ENCODE measurements at places on chromosomes 5 and 9. TPM values are rescaled to one million over a fixed set of nuclear protein-coding genes. Genes with fewer than 3 reads are reported as not detected.
A peak's percentile ranks its signal among the peaks of the same experiment; 100 is the strongest.

- H3K4me3 ChIP-seq = no peak overlapping the region
- peaks cover 33% of the 10 kb centered on the region for H3K36me3 ChIP-seq
- no peak for DNase-seq
- no peak overlapping the region for H3K27ac ChIP-seq
Measured at GRCh38 chr9:27358007-27358406, 61.1 kb upstream of the EQTN start.

DNA sequence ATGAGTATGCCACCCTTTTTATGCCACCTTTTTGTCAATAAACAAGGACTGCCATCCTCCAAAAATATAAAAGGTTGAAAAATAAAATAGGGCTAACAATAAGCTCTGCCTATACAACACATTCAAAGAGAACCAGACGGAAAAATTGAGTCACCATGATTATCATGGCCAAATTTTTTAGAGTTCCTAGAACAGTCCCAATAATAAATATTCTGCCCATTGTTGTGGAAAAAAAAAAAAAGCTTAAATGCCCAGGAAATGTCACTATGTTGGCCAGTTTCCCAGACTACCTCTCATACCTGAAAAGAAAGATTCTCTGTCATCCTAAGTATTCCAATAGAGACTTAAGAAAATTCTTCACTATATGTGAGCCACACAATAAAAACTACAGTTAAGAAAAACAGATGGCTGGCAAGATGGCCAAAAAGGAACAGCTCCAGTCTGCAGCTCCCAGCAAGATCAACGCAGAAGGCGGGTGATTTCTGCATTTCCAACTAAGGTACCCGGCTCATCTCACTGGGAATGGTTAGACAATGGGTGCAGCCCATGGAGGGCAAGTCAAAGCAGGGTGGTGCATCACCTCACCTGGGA is 149.0 kb downstream of the TMEM161B start:
- no peak overlapping the region for H3K4me3 ChIP-seq
- no peak overlapping the region for H3K27ac ChIP-seq
- H3K36me3 ChIP-seq = no peaks in the 10 kb centered on the region
- H3K4me1 ChIP-seq = no peaks in the 10 kb centered on the region
- H3K27me3 ChIP-seq = no peaks in the 10 kb centered on the region

DNA sequence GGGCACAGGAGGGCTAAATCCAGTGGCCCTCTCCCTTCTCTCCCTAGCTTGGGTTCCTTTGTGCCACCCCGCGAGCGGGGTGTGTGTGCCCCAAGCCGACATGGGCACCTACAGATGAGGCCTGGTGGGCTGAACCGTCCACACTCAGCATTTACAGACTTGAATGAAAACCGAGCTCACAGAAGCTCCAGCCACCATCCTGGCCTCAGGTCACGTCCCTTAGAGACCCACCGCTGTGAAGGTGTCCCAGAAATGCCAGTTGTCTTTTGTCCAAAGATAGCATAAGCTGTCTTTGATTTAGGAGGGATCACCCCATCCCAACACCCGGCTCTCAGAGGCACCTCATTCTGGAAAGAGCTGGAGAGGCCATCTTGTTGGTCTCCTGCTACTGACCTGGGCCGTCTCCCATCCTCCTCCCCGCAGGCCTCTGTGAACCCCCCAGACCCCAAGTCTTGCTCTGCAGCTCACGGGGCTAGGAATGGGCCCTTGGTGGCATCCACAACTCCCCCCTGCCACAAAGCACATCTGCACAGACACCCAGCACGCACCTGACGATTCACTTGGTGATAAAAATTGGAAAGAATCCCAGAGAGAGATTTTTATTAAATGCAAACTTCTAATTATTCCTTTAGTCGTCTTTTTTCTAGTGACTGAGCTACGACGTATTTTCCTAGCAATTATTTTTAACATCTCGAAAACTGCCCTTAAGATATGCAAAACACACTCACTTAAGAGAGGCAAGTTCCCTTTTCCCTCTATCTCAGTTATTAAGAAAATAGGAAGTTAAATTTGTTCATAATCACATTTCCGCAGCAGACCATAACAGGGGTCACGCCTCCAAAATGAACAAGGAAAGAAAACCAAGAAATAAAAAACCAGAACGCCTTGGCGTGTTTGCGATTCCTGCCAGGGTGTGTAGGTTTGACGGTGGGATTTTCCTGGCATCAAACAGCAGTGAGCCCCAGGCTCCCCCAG is 80.5 kb upstream of the LMX1B start:
- no peak overlapping the region for H3K27ac ChIP-seq
- peaks cover 17% of the 10 kb centered on the region for H3K4me1 ChIP-seq

- H3K27ac ChIP-seq = no peak overlapping the region
- H3K36me3 ChIP-seq = peaks cover 31% of the 10 kb centered on the region
- no peaks in the 10 kb centered on the region for H3K4me1 ChIP-seq
- H3K4me3 ChIP-seq = no peak overlapping the region
- no peaks in the 10 kb centered on the region for H3K27me3 ChIP-seq
Measured at GRCh38 chr9:114424126-114424525, 36.3 kb upstream of the AKNA start.

DNA sequence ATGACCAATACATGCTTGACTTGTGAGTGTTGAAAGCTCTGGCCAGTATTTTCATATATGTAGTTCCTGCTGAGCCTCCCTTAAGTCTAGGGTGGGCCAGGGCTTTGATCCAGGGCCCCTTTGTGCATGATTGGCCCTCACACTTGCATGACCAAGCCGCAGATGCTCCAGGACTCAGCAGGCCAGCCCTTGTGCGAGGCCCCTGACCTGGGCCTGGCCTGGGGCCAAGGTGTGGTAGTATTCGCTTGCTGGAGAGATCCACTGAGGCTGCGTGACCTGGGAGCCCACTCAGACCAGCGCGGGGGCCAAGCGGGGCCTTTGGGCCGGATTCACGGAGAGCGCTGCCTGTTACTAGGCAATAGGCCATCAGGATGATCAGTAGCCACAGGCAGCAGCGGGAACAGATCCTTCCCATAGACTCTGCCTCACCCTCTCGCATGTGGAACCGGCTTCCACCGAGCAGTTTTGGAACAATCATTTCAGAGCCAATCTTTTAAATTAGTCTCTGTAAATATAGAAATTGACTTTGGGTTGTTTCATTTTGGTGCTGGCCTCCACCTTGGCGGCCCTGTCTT is 79.0 kb upstream of the PTCH1 start:
- no peak overlapping the region for H3K27ac ChIP-seq
- DNase-seq = no peak
- no peaks in the 10 kb centered on the region for H3K36me3 ChIP-seq

GRCh38 chr9:77956555-77956954 is 75.1 kb downstream of the GNAQ start:
- no peak for DNase-seq
- no peaks in the 10 kb centered on the region for H3K36me3 ChIP-seq
- H3K27me3 ChIP-seq = no peaks in the 10 kb centered on the region
- H3K4me1 ChIP-seq = no peaks in the 10 kb centered on the region
- no peak overlapping the region for H3K4me3 ChIP-seq

DNA sequence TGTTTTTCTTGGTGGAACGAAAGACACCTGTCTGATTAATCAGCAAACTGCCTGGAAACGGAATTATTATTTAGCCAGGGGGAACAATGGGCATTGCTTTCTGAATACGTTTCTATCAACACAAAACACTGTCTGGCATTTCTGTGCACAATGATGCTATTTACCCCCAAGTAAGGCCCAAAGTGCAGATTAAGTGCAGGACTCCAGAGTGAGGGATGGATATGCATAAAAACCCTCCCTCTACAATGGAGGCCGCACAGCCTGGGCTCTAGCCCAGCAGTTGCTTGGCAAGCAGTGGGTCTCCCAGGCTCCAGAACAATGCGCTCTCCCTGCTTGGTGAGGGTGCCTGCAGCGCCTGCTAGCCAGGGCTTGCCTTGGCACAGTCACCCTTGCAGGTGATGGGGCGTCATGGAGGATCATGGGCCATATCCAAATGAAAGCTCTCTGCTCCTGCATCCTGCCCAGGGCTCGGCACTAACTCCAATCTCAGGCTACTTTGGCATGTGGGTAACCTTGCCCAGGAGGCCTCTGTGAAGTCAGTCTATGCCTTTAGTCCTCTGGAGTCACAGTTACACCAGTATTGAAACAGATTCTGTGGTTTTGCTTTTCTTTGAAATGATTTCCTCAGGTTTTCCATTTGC is 11.5 kb upstream of the SPATA24 start:
- H3K4me3 ChIP-seq = no peak overlapping the region
- peaks cover 15% of the 10 kb centered on the region for H3K4me1 ChIP-seq
- no peak for DNase-seq
- H3K27ac ChIP-seq = peak overlapping the region; percentile 19
- no peaks in the 10 kb centered on the region for H3K27me3 ChIP-seq
- no peaks in the 10 kb centered on the region for H3K36me3 ChIP-seq

GRCh38 chr5:2012885-2013284 is 130.2 kb upstream of the IRX4 start:
- H3K36me3 ChIP-seq = no peaks in the 10 kb centered on the region
- H3K4me1 ChIP-seq = no peaks in the 10 kb centered on the region
- no peak for DNase-seq

DNA sequence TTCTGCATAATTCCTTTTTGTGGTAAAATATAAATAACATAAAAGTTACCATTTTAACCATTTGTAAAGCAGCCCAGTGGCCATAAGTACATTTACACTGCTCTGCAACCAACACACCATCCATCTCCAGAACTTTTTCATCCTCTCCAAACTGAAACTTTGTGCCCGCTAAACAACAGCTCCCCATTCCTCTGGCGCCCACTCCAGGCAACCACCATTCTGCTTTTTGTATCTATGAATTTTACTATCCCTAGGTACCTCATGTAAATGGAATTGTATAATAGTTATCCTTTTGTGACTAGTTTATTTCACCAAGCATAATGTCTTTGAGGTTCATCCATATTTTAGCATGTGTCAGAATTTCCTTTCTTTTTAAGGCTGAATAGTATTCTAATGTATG is 141.1 kb downstream of the DMXL1 start:
- no peaks in the 10 kb centered on the region for H3K4me1 ChIP-seq
- no peak for DNase-seq
- no peaks in the 10 kb centered on the region for H3K27me3 ChIP-seq
- H3K27ac ChIP-seq = no peak overlapping the region

DNA sequence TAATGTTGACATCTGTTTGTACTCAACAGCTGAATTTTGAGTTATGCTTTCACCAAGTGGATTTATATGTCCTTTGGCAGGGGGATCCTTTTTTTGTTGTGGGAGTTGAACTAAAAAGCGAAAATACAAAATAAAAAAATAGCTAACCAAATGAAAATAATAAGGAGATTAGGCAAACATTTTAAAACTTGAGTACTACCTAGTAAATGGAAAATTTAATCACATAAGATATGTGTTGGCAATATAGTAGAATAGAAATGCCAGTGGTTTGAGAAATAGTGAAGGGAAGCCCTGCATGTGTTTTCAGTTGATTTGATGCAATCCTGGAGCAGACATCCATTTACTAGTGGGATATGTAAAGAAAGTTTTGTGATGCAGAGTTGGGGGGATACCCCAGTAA is 98.0 kb downstream of the RASGRF2 start:
- no peak overlapping the region for H3K27ac ChIP-seq
- H3K36me3 ChIP-seq = no peaks in the 10 kb centered on the region
- DNase-seq = no peak
- H3K4me1 ChIP-seq = no peaks in the 10 kb centered on the region
- H3K27me3 ChIP-seq = no peaks in the 10 kb centered on the region

GRCh38 chr9:97110696-97111095 is 71.8 kb upstream of the CTSV start:
- no peak overlapping the region for H3K4me3 ChIP-seq
- no peaks in the 10 kb centered on the region for H3K36me3 ChIP-seq
- peak; percentile 58 for DNase-seq
- H3K27ac ChIP-seq = no peak overlapping the region

ADAMTSL1 gene
- polyA plus RNA-seq = 1.6 TPM

GFRA3 gene
- polyA plus RNA-seq = 4.2 TPM

SPOCK1 gene
- polyA plus RNA-seq = 1.1 TPM

CEMIP2 gene
- polyA plus RNA-seq = 29.5 TPM

RAB3C gene
- 6.5 TPM for polyA plus RNA-seq

ANKRD31 gene
- 0.06 TPM for polyA plus RNA-seq
